ENCODE measurements at places on chromosomes 16 and 17. TPM values are rescaled to one million over a fixed set of nuclear protein-coding genes. Genes with fewer than 3 reads are reported as not detected.

DNA sequence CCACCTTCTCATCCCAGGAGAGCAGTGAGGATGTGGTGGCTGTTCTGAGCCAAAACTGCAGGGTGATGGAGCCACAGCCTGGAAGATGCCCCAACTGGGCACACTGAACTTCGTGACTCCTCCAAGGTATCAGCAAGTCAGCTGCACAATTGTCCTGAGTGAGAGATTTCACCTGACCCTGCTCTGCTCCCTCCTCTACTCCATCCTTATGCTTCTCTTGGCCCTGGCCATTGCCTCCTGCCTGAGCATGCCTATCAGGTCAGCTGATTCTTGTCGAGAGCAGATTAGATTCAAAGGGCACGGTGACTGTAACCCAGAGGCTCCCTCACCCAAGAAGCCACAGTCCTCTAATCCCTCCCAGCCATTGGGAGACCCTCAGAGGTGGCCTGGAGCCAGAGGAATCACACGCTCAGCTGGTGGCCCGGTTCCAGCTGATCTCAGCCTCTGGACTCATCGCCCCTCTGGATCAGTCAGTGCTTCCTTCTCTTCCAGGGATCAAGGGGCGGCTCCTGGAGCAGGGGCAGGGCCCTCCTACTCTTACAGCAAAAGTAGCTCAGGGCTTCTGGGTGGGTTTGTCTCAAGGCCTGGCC lies 7.0 kb upstream of the CYB561 start:
- no peak for DNase-seq

GRCh38 chr16:7861891-7862582 lies 529.4 kb downstream of the RBFOX1 start:
- no peak for DNase-seq

DNA sequence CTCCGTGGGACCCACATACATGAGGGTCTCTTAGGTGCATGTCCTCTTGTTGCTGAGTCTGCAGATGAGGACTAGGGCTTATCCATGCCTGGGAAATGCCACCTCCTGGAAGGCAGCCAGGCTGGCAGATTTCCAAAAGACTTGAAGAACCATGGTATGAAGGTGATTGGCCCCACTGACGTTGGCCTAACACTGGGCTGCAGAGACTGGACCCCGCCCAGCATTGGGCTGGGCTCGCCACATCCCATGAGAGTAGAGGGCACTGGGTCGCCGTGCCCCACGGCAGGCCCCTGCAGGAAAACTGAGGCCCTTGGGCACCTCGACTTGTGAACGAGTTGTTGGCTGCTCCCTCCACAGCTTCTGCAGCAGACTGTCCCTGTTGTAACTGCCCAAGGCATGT lies 38.2 kb upstream of the IL21R start:
- DNase-seq, result no peak

DNA sequence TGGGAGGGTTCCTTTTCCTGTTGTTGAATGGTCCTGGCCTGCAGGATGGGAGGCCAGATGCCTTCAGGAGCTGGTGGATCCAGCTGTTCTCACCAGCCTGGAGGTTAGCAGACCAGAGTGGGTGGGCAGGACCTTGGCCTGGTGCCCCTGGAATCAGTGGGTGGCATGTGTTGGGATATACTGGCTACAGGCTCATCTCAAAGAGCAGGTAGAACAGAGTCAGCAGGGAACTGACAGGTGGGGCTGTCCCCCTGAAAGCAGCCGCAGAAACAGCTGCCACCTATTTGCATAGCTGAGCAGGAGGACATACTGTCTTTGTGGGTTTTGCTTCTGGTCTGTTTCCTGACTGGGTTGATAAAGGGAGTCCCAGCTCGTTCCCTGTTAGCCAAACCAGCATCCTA lies 144.1 kb downstream of the RAB11FIP4 start:
- no peak for DNase-seq

GRCh38 chr17:17525956-17526355 lies 29.8 kb upstream of the RASD1 start:
- DNase-seq, result no peak

DNA sequence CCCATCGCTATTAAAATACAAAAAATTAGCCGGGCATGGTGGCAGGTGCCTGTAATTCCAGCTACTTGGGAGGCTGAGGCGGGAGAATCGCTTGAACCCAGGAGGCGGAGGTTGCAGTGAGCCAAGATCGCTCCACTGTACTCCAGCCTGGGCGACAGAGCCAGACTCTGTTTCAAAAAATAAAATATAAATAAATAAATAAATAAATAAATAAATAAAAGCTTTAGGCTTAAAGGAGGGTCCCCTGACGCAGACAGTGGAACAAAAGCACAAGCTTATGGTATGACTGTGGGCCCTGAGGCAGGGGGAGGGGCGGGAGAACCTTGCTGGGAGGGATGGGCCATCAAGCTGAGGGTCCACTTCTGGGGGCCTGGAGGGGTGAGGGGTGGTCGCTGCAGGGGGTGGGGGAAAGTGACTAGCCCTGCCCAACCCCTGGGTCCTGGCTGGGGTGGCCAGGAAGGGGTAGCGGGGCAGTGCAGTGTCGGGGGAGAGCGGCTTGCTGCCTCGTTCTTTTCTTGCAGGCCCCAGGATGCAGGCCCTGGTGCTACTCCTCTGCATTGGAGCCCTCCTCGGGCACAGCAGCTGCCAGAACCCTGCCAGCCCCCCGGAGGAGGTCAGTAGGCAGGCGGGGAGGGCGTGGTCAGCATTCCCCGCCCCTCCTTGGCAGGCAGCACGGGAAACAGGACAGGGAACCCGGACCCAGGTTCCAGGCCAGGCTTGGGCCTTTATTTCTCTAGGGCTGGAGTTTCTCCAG lies 4.7 kb downstream of the SERPINF1 start:
- DNase-seq, result no peak

- DNase-seq, result no peak
Observed at GRCh38 chr16:88479793-88480760, 27.0 kb downstream of the ZFPM1 start.

DNA sequence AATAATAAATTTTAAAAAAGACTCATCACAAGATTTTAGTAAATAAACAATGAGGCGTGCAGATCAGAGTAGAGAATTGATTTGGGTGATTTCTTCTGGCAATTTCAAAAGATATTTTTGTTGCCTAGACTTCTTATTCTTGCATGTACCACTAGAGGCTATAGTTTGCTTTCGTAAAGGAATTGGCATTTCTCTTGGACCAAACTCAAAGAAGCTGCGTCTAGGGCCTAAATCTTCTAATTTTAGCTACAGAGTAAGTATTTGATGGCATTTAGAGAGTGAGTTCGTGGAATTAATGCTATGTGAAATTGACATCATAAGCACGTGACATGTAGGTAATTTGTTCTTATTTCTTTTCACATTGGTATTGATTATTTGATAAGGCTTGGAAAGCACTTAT lies 24.4 kb upstream of the ABCC11 start:
- no peak for DNase-seq

GRCh38 chr16:89200124-89200849 lies at the start of gene SLC22A31:
SLC22A31 (minus strand) TSS chr16:89200537; CDS start chr16:89200501, 36 bp downstream.
- DNase-seq, result no peak

GRCh38 chr16:73796241-73796640 lies 500.4 kb upstream of the PSMD7 start:
- DNase-seq, result no peak

DNA sequence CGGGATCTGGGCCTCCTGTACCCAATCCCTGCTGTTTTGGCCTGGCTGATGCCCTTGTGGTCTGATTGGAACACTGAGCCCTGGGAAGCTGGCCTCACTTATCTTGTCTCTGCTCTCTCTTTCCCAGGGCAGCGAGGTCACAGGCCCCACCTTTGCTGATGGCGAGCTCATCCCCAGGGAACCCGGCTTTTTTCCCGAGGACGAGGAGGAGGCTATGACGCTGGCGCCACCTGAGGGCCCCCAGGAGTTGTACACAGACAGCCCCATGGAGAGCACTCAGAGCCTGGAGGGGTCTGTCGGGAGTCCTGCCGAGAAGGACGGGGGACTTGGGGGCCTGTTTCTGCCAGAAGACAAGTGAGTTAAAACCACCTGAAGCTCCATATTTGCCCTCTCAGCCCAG lies 126.0 kb downstream of the RAB11FIP4 start:
- no peak for DNase-seq

DNA sequence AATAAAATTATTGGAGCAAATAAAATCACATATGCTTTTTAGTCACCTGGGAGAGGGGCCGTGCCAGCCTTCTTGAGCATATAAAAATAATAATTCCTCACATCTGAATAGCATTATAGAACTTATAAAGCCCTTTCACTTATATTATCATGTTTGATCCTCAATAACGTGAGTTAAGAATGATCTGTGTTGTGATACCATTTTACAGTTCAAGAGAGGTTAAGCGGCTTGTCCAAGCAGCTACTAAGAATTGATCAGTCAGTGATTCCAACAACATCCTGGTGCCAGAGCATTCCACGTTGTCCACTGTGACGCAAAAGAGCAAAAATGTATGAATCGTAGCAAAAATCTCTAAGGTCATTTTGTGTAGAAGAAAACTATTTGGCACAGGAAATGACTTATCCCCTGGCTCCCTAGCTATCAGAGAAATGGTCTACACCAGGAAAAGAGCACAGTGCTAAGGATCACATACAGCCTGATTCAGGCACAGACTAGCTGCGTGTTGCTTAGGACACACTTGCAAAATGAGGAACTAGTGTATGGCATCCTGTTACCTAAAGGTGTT lies 33.0 kb downstream of the ANKFN1 start:
- DNase-seq, result no peak

- no peak for DNase-seq
Observed at GRCh38 chr17:63039342-63039741, 73.3 kb downstream of the TANC2 start.

GRCh38 chr17:59296190-59296589 lies 35.3 kb upstream of the YPEL2 start:
- DNase-seq, result no peak

DNA sequence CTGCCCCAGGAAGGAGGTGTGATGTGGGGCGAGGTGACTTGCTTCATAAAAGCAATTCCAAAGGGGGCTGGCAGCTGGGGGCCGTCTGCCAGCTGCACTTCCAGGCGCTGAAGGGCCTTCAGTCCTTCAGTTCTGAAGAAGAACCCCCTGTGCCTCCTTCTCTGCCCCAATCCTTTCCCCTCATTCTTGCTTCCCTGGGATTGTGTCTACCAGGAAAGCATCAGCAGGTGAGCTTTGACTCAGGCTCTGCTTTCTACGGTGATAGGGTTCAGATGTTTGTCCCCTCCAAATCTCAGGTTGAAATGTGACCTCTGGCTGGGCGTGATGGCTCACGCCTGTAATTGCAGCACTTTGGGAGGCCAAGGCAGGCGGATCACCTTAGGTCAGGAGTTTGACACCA lies 52.5 kb upstream of the NKD1 start:
- no peak for DNase-seq

The PRCD gene
- 6.2 TPM for polyA plus RNA-seq

DNA sequence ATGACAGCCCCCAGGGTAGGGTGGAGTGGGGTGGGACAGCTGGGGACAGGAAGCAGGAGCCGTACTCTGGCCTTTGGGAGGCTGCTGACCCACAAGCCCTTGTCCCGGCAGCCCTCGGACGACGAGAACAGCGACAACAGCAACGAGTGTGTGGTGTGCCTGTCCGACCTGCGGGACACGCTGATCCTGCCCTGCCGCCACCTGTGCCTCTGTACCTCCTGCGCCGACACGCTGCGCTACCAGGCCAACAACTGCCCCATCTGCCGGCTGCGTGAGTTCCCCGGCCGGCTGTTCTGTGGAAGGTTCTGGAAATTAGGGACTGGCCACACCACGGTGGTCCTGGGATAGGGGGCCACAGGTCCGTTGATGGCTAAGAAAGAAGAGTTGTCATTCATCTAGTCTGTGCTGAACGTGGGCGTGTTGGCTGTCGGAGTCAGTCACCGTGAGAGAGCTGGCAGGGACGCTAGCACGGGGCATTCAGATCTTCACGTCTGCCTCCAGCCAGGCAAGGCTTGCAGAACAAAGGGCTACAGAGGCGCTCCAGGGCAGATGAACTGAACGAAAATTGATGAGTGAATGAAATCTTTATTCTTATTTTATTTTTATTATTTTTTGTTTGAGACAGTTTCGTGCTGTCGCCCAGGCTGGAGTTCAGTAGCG lies 19.8 kb upstream of the NUDT16L1 start:
- DNase-seq, result no peak

DNA sequence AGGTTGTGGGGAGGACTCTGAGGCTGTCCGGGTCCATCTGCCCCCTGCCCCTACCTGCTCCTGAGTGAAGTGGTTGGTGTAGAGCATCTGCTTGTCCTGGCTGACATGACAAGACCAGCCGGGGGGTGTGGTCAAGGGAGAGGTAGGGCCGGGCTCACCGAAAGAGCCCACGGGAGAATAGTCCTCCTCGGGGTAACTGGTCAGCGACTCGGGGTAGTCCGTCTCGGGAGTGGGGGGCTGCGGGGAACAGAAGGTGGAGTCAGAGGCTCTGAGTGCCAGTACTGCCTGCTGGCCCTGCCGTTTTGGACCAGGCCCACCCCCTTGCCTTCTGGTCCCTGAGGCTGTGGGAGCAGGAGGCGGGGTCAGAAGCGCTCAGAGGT lies 27.8 kb downstream of the ARHGAP27 start:
- DNase-seq, result no peak

The BFAR gene
- 50.8 TPM for polyA plus RNA-seq

DNA sequence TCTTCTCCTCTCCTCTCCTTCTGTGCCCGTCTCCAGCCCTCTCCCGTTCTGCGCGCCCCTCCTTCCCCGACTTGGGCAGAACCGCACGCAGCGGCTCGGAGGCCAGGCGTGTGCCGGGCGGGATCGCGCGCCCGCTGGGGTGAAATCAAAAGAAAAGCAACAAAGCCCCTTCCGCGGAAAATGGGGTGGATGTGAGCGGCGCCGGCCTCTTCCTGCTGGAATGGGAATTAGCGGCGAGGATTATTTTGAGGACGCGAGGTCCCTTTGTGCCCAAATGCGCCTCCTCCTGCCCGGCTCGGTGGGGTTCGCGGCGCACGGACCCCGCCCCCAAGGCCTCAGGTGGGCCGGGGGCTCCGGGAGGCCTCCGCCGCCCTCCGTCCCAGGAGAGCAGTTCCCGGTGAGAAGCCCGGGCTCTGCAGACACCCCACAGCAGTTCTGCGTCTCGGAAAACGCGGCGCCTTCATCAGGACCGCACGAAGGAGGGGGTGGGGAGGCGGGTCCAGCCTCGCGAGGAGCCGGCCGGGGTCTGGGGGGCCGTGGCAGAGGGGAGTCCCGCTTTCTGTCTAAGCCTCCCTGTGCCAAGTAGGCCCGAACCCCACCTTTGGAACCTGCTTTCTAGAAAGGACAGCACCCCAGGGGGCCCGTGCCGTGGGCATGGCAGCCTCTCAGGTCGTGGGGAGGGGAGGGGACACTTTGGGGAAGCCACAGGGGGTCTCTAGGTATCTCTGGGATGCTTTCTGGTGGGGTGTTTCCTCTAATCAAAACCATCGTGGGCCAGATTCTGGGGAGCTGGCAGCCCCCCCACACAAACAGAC lies 91.0 kb upstream of the CBX4 start:
- DNase-seq, result no peak

GRCh38 chr16:9016824-9017223 lies 53.1 kb upstream of the USP7 start:
- no peak for DNase-seq

- DNase-seq, result no peak
Observed at GRCh38 chr17:2233441-2233947, 70.1 kb downstream of the SMG6 start.
